ENCODE measurements at places on chromosomes 7 and 10.
A peak's percentile ranks its signal among the peaks of the same experiment; 100 is the strongest.

DNA sequence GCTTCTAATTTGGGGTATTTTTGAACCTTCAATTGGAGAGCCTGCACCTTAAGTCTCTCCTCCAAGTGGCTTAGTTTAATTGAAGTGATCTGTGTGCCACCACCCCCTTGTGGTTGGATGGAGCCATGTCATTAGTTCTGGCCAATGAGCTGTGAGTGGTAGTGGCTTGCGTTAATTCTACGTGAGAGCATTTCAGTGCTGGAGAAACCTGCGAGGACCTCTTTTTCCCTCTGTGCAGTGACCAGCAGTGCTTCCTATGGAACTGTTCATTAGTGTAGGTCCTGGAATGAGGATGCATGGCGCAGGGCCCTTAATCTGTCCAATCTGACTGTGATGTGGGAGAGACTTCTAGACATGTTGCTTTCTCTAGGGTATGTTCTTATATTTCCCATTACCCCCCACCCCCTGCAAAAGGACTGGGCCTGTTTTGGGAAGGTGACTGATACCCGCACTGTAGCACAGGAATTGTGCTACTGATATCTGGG lies 3.8 kb downstream of the HILPDA start:
- peak; percentile 24 for DNase-seq

GRCh38 chr10:94677691-94678090 lies 5.8 kb upstream of the CYP2C18 start:
- DNase-seq = no peak

- peak; percentile 87 for DNase-seq
Observed at GRCh38 chr7:56063882-56064625, at the start of gene SUMF2. Gene SUMF2 (plus strand): TSS chr7:56064286. CDS start chr7:56064312, 26 bp downstream.

DNA sequence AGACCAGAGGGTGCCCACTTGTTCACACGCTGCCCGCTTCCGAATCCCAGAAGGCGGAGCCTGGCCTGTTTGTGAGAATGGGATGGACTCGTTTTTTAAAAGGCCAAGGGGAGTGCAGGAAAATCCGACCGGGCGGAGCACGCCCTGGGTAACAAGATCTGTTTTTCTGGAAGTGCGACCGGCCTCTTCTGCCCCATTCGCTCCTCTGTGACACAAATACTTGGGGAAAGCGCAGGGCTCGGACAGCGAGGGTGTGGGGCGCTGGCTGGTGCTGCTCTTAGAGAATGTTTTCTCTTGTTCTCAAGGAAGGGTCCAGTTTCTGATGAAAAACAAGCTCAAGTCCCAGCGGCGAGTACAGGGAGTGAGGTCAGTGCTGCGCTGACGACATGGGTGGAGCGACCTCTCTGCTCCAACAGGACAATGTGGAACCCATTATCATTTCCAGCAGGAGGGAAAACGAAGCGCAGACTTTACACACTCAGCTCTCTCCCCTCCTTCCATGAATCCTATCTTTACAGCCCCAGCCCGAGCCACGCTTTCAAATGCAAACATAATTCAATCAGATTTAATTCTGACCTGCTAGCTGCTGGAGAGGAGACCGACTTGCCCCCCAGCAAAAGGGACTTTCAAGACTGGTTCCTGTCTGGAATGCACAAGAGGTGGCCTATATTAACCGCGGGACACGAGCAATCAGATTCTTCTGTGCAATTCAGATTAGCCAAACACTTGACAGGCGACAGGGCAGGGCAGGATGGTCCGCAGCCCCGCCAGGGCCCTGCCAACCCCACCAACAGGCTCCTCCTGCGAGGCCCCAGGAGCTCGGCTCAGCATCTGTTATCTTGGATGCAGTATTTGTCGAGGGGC lies 1.1 kb downstream of the RADIL start:
- DNase-seq = peak; percentile 10

DNA sequence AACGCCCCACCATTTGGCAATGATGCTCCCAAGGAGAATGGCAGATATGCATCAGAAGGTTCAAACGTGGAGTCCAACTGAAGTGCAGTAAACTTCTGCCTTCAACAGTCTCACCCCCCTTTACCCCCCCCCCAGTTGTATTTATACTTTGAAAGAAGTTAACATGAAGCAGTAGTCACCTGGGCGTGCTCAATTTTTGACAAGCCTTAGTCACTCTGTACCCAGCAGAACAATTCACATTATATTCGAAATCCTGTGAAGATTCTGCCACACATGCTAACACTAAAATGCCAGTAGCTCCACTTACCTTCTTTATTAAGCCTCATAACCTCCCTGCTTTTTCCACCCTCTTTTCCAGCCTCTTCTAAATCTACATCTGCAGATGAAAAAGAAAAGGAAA lies 894 bp downstream of the ATXN7L1 start:
- no peak for DNase-seq

- no peak for DNase-seq
Observed at GRCh38 chr7:67392596-67393438, 396.2 kb downstream of the TYW1 start.

DNA sequence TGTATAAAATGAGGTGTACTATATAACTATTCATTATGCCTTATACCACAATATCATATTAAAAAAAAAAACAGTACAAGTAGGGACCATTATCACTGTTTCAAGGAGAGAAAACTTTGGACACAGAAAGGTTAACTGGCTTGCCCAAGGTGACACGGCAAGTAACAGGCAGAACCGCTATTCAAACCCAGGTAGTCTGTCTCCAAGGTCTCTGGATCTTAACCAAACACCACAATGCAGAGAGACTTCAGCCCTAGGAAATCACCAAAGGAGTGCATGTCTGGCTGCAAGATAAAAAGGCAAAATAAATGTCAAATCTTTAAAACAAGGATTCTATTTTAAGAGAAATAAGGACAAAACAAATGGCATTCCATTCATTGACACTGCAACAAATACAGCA lies 56.3 kb downstream of the CADPS2 start:
- DNase-seq = no peak

GRCh38 chr10:34433241-34434076 lies 381.6 kb downstream of the PARD3 start:
- DNase-seq = no peak

DNA sequence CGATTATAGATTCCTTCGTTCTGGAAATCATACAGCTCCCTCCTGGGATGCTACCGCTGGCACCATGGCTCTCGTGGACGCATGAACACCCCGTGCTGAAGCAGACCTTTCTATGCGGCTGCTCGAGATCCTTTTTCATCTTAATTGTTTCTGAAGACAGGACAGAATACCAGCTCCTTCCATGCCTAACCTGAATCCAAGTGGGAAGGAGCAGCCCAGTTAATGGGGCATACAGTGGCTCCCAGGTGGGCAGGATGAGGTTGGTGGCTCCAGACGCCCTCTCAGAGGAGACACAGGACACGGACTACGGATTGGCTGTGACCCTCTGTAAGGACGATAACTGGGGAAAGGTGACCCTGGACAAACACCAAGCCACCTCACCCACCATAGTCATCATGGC lies 18.4 kb upstream of the LOXL4 start:
- DNase-seq = no peak

DNA sequence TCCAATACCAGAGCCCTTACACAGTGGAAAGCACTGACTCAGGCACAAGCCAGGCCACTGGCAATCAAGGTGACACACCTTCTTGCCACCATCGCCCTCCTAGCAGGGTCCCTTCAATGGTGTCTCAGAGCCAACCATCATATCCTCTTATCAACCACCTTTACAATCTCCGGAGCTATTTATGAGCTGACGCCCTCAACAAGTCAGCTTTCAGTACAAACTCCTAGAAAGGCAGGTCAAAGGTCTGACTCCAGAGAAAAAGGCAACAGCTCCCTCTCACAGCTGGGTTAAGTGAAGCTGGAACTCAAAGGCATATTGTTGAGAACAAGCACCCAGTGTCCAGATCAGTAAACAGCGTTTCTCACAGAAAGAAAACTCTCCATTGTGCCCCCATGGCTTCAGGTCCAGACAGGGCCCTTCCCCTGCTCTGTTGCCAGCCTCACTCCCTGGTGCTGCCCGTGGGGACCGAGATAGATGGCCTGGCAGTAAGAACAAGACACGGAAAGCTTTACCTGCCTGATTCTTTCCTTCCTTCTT lies 2.4 kb downstream of the ZNF3 start:
- no peak for DNase-seq

DNA sequence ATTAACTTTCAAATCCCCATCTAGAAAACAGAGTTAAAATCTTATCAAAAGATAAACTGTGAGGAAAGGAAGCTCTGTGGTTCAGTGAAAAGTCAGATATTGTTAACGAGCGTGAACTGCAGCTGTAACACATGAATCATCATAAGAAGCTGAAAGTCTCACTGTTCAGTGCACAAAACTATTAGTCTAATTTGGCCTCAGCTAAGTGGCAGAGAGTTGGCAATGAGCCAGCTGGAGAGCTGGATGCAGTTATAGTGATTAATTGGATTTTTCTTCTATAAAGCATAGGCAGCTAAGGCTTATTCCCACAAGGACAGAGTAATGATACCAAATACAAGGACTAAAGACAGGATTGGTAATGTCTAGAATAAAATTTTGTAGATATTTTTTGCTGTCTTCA lies 101.1 kb upstream of the ABCB5 start:
- peak; percentile 98 for DNase-seq

DNA sequence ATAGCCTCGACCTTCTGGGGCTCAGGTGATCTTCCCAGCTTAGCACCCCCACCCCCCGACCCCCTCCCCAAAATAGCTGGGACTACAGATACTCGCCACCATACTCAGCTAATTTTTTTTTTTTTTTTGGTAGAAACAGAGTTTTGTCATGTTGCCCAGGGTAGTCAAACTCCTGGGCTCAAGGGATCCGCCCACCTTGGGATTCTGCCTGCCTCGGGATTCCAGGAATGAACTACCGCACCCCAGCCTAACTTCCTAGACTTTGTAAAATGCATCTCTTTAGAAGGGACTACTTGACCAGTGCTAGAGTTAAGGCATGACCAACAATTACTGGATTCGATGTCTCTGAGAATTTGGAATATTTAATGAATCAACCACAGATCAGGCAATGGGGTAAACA lies 85.9 kb downstream of the MDFIC start:
- DNase-seq = no peak

- DNase-seq = no peak
Observed at GRCh38 chr10:47101807-47102206, 190.6 kb downstream of the PTPN20 start.
